Naive B cell (primary cell): ENCODE measurements at places on chromosomes 2 and 18. TPM values are rescaled to one million over a fixed set of nuclear protein-coding genes. Genes with fewer than 3 reads are reported as not detected.

PRSS56 gene
- not detected for polyA plus RNA-seq

GLI2 gene
- polyA plus RNA-seq, result not detected

C2orf81 gene
- polyA plus RNA-seq, result 3.7 TPM

REG1A gene
- polyA plus RNA-seq, result not detected

KCNJ3 gene
- not detected for polyA plus RNA-seq

UGT1A5 gene
- not detected for polyA plus RNA-seq

- no peaks in the 10 kb centered on the region for H3K27me3 ChIP-seq
- H3K4me3 ChIP-seq, result no peak overlapping the region
- DNase-seq, result no peak
- no peaks in the 10 kb centered on the region for H3K4me1 ChIP-seq
- H3K27ac ChIP-seq, result no peak overlapping the region
- peaks cover 4% of the 10 kb centered on the region for H3K36me3 ChIP-seq
These were observed 115.6 kb upstream of the TMEM200C start for GRCh38 chr18:6010921-6011320.

DNA sequence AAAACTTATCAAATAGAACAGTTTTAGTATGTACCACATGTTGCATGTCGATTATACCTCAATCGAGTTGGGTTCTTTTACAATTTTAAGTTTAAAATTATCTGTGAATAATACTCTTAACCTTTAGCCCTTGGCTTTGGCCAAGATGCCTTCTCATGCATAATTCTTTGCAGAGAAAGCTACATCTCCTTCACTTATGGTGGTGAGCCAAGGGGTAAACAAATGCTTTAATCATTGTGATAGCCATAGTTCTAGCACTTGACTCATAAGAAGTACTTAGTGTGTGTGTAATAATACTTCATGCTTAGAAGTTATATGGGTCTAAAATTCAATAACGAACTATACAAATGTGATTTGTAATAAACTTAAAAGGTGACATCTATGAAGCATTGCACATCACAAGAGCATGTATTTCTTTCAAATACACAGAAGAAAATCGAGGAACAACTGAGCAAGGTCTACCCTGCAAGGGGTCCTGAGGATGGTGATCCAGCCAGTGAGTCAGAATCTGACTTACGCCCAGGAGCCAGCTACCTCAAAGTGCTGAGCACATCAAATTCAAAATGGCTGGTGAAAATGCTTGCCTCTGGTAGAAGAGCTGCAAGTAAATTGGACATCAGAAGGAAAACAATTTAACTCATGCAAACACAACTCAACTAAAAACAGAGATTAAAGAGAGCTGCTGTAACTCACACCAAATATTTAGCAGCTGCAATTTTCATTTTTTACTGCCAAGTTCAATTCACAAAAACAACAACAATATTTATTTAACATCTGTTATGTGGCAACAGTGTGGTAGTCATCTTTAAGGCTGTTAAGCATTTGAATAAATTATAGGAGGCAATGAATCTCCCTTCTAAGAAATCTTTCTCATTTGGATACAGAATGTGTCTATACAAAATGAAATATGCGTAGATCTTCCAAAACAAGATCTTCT lies 23.8 kb upstream of the TTC39C start:
- H3K4me3 ChIP-seq, result no peak overlapping the region
- no peak overlapping the region for H3K27ac ChIP-seq
- no peaks in the 10 kb centered on the region for H3K27me3 ChIP-seq
- peaks cover 7% of the 10 kb centered on the region for H3K4me1 ChIP-seq
- no peaks in the 10 kb centered on the region for H3K36me3 ChIP-seq
- no peak for DNase-seq
